Fibroblast of the conjunctiva (primary cell): ENCODE measurements at places on chromosomes 13 and 19.

GRCh38 chr13:75395066-75395465, 86.9 kb downstream of the TBC1D4 start:
- DNase-seq: no peak

GRCh38 chr13:94709001-94709834, 3.1 kb downstream of the SOX21 start:
- no peak for DNase-seq

DNA sequence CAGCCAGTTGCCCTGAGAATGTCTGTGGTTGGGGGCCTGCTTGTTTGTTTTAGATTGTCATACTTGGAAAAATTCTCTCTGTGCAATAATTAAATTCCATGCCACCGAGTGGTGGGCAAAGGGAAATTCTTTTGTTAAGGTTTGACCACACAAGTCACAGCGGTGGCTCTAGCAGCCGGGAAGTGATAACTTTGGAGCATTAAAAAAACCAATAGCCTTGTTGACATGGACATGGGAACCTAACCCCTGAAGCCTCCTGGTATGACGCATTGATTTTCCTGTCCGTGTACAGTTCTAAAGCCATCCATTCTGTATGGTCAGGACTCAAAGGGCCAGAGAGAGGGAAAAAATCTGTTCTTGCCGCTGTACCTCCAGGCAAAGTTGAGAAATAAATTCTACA, 384.9 kb upstream of the ZNF507 start:
- no peak for DNase-seq

DNA sequence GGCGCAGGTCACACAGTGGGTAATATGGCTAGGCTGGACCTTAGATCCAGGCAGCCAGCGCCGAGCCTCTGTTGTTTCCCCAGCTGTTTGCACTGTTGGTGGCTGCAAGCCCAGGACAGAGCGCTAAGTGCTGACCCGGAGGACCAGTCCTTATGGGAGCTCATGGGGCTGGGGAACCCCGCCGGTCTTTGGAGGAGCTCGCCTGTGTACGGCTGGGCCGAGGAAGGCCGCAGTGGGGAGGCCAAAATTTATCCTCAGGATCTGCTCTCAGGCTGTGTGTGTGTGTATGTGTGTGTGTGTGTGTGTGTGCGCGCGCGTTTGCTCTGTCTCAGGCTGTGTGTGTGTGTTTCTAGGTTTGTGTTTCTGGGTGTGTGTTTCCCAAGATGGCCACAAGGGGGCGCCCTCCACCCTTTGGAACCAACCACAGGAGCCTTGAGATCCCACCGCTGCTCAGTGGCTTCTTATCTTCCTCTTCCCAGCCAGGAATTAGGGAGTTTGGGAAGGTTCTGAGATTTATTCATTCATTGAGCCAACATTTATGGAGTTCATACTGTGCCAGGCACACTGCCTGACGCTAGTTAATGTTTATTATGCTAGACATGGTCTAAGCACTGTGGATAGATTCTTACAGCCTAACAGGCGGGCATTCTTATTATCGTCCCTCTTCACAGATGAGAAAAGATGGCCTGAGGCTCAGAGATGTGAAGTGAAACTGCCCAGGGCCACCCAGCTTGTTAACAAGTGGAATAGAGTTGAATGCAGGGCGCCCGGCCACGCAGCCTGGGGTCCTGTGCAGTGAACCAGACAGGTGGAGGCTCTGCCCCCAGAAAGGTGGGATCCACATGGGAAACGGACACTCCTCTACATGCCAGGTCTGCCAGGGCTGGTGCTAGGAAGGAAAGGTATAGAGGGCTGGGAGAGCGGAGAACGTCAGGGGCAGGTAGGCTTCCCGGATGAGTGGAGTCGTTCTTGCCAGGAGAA, 13.0 kb downstream of the PGLYRP1 start:
- DNase-seq: peak; percentile 30

GRCh38 chr13:21938168-21938567, 267.3 kb downstream of the FGF9 start:
- DNase-seq: no peak

GRCh38 chr13:43786766-43787517, at the start of gene ENOX1:
Gene ENOX1 (minus strand): TSS chr13:43786972.
- DNase-seq: peak; percentile 63

DNA sequence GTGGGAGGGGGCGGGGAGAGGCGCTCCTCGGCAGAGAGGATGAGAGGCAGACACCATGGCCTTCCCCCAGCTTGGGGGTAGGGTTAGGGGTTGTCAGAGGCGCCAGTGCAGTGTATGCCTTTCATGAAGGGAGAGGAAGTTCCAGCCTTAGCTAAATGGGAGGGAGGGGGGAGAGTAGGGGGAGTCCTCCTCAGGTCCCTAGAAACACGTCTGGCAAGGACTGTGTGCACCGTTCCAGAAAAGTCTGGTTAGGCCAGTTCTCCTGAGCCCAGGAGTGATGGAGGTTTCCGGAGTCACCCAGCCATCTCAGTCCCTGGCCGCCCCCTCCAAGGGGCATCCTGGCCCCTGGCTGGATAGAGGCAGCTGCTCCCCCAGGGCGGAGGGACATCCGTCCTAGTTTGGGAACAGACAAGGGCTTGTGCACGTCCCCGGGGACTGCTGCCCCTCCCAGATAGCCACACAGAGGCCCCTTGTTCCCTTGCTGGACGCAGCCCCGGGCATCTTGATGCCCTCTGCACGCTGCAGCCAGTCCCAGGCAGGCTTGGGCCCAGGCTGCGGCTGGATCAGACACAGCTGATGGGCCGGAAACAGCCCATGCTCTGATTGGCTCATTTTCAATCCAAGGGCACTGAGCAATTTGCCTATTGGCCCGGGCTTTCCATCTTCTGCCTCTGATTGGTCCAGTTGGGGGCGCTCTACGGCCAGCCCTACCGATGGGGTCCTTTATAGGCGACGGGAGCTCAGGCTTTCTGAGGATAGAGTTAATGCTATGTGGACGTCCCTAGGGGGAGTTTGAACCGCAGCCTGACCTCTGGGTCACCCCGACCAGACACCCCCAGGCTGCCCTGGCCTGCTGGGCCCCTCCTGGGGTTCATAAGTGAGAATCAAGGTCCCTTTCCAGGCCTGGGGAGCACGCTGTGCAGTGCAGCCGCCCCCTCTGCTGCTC, 3.8 kb downstream of the S1PR2 start:
- DNase-seq: no peak

DNA sequence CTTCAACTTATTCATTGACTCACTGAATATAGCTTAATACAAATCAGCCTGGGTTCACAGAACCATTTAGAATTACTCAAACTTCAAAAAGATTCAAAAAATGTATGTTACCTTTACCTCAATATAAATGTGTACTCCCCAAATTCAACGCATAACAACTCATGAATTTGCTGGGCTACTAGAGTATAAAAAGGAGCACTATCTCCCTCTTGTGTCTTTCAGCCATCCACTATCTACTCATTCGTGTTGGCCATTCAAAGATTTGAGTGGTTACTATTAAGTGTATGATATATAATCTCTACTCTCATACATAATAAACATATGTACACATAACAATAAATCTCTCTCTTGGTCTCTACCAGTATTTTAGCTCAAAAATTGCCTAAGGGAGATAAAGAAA, 20.3 kb downstream of the INTS6 start:
- no peak for DNase-seq

GRCh38 chr19:55956431-55956830, 8.8 kb downstream of the NLRP8 start:
- DNase-seq: no peak

GRCh38 chr13:104832231-104832630, 1703.2 kb downstream of the EFNB2 start:
- no peak for DNase-seq

DNA sequence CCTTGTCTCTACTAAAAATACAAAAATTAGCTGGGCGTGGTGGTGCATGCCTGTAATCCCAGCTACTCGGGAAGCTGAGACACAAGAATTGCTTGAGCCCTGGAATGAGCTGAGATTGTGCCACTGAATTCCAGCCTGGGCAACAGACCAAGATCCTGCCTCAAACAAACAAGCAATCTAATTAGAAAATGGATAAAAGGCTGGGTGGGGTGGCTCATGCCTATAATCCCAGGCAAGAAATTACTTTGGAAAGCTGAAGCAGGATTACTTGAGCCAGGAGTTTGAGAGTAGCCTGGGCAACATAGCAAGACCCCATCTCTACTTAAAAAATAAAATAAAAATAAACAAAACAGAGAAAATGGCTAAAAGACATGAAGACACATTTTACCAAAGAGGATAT, 77.0 kb downstream of the CAB39L start:
- no peak for DNase-seq

- no peak for DNase-seq
Measured at GRCh38 chr13:101058841-101059240, 357.5 kb downstream of the NALCN start.

DNA sequence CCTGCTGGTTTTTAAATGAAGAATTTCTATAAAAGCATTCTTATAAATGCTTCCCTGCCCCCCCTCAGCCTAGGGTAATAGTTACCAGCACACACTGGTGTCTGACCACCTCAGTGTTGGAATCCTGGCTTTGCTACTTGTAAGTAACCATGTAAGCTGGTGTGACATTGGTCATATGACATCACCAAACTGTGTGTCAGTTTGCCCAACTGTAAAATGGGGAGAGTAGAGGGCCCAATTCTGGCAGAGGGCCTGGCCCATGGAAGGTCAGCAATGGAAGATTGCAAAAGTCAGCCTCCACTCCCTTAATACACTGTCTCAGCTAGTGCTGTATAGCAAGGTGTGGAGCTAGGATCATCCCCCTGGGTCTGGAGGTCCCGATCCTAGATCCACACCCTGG, 31.6 kb downstream of the ACSBG2 start:
- no peak for DNase-seq

GRCh38 chr19:1220477-1220930, 14.9 kb downstream of the STK11 start:
- no peak for DNase-seq

GRCh38 chr13:110873639-110874507, 41.0 kb downstream of the ANKRD10 start:
- DNase-seq: no peak

DNA sequence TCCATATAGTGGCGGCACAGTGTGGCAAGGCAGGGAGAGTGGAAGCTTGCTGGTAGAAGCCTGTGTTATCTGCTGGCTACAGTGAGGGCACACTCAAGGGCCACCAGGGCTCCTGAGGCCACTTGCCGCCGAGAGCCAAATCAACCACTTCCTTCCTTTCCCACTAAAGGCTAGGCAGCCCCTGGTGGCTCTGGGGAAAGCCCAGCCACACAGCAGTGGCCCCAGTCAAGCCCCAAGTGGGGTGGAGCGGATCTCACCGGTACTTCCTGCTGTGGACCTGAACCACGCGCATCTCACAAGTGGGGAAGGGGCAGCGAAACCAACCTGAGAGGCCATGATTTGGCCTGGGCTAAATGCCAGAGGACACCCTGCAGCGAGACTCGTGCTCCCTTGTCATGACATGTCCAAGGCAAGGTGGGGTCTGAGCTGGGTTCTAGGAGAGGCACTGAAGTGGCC, 21.9 kb upstream of the SLC35E1 start:
- no peak for DNase-seq

DNA sequence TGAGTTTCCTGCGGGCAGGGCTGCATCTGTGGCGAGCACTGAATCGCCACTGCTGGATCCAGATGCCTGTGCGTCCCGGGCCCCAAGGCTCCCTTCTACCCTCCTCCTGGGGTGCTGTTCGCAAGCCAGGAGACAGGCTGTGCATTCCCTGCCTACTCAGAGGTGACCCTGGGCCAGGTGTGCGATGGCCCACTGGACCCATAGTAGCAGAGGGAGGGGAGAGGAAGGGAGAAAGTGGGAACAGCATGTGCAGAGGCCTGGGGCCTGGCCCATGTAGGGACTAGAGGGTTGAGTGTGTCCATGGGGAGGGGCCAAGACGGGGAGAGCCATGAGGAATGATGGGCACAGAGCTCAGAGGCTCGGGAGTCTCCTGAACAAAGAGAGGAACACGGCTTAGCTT, 27.3 kb downstream of the CARM1 start:
- no peak for DNase-seq

DNA sequence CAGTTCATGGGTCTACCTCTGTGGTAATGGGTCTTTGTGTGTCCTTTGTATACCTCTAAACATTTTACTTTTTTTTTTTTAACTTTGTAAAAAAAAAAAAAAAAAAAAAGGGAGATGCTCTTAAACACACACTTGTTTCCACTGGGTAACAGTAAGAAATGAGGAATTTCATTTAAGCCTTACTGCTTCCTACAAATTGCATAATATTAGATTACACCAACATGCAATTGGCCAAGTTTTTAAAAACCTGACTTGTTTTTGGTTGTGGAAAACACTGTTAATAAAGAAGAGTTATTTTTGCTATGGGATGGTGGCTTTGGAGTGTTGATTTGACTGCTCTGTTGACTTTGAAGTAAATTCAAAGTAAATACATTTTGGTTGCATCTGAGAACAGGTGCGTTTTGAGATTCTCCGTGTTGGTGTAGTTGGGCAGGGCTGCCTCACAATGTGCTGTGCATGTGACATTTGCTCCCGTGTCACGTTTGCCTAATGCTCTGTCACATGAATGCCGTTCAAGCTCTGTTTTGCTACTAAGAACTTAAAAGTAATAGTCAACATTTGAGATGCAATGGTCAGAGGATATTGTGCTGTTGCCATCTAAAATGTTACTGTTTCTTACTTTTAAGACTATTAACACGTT, 202.4 kb downstream of the LMO7 start:
- no peak for DNase-seq

GRCh38 chr13:66617786-66618185, 612.4 kb downstream of the PCDH9 start:
- no peak for DNase-seq

- no peak for DNase-seq
Measured at GRCh38 chr13:93289053-93289452, 62.4 kb downstream of the GPC6 start.

- DNase-seq: no peak
Measured at GRCh38 chr13:47896546-47896945, 104.5 kb downstream of the SUCLA2 start.

GRCh38 chr13:30148171-30148754, 159.1 kb downstream of the KATNAL1 start:
- DNase-seq: no peak

GRCh38 chr19:42301646-42302203, at the start of gene PRR19:
Gene PRR19 (plus strand): TSS chr19:42302132. CDS start chr19:42309585, 7,453 bp downstream.
- no peak for DNase-seq

DNA sequence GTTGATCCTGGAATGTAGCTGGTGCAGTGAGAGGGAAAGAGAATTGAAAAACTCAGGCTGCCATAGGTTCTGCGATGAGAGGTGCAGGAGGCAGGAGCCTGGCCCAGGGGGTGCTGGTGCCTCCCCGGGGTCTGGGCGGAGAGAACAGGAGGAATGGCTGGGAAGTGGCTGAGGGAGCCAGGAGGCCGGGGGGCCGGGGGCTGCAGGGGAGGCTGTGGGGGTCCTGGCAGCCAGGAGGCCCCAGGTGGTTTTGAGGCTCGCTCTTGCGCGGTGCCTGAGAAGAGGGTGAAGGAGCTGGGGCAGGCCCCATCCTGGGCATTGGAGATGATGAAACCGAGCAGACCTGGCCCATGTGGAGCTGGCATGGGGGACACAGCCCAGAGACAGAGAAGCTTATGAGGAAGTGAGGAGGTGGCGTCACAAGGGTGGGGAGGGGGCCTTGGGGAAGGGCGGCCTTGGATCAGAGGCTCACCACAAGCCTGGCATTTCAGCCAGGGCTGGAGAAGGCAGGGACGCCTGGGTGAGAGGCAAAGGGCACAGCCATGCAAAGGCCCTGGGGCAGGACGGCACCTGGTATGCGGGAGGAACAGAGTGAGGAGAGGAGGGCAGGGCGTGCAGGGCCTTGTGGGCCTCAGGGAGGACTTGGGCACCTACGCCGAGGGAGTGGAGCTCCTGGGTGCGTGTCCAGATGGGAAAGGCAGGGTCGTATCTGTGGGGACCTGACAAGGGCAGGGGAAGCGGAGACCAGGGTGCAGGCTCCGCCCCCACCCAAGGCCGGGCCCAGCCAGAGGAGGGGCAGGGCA, 1.3 kb upstream of the TEKTIP1 start:
- no peak for DNase-seq
